ENCODE measurements at places on chromosomes 4 and X.

GRCh38 chrX:54659547-54659946 is 129.5 kb downstream of the GNL3L start:
- no peak for DNase-seq

DNA sequence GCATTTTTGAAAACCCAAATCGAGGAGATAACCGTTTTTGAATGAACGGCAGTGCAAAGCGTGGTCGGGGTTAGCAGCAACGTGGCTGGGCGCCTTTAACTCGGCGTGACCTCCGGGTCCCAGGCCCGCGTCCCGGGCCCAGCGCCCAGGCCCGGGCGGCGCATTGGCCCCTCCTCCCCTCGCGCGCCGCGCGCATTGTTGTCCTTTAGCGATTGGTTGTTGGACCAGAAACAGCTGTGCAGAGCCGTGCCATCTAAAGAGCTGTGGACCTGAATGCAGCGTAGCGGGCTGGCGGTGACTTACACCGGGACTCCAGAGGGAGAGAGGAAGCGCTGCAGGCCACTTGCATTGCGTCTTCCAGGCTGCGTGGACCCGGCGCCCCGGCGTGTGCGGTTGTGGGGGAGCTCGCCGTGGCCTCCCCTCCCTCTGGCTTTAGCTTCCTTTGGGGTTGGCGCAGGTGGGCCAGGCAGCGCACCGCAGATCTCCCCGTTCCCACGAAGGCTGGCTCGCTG is at the start of gene STOX2:
Gene STOX2 (plus strand): TSS at position 227 of the 512 bp plus-strand sequence. CDS start 1,484 bp downstream, outside the sequence.
- peak; percentile 43 for DNase-seq

GRCh38 chrX:39508300-39508692 is 589.5 kb downstream of the BCOR start:
- no peak for DNase-seq

GRCh38 chr4:182764137-182764536 is 153.0 kb downstream of the DCTD start:
- DNase-seq, result no peak

DNA sequence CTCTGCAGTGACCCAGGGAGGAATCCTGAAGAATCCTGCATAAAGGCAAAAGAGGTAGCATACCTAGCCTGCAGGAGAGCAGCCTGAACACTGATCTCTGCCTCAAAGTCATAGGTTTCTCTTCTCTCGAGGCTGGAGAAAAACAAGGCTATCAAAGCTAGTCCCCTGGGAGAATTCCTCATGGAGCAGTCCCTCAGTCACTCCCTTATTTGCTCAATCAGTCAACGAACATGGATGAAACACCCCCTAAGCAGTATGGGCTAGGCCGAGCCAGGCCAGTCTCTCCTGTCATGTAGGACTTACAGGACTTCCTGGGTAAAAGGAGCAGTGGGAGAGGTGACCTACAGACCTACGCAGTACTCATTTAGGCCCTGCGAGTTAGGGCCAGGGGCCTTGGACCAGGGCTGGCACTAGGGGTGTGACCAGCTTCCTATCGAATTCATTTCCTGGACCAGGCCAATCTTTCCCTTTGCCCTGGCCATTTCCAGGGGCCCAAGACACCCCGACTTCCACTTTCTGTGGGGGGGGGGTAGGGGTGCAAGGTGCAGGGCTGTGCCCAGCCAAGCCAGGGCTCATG is 164.1 kb downstream of the EFNB1 start:
- DNase-seq, result no peak

Measured in NCI-H2107 (cell line).